ENCODE measurements at places on chromosomes 1 and 21.

- DNase-seq: no peak
These were observed 18.4 kb downstream of the OLIG1 start for GRCh38 chr21:33088384-33088783.

- no peak for DNase-seq
These were observed 57.4 kb upstream of the MTF2 start for GRCh38 chr1:93021539-93022134.

GRCh38 chr1:212457740-212458338 is 25.1 kb downstream of the NENF start:
- peak; percentile 76 for DNase-seq

DNA sequence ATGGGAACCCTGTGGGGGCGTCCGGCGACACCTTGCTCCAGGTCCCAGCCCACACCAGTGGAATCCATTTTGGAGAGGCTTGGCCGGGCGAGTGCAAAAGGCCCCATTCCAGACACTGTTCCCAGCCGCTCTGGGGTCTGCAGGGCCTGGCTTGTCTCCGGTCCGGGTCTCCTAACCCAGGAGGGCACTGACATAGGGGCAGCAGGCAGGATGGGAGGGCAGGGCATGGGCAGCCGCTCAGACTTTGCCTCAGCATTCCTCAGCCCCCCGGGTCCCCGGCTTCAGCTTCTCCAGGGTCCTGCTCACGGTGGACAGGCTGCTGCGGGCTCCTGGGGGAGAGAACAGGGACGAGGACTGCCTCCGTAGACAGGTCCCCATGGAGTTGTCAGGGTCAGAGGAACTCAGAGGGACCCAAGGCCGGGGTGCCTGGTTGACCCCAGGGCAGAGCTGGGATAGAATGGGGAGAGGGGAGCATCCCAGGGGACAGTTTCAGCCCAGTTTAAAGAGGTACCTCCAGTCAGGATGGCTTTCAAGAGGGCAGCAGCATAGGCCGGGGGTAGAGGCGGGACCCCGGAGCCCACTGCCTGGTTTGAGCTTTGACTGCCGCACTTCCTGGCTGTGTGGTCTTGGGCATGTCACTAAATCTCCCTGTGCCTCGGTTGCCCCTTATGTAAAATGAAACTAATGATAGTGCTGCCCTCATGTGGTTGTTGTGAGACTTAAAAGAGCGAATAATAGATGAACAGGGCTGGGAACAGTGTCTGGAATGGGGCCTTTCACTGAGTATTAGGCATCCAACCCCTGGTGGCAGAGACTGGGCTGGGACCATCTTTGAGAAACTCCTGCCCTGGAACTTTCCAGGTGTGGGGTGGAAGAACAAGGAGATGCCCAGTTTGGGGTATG is 3.7 kb downstream of the KNCN start:
- no peak for DNase-seq

DNA sequence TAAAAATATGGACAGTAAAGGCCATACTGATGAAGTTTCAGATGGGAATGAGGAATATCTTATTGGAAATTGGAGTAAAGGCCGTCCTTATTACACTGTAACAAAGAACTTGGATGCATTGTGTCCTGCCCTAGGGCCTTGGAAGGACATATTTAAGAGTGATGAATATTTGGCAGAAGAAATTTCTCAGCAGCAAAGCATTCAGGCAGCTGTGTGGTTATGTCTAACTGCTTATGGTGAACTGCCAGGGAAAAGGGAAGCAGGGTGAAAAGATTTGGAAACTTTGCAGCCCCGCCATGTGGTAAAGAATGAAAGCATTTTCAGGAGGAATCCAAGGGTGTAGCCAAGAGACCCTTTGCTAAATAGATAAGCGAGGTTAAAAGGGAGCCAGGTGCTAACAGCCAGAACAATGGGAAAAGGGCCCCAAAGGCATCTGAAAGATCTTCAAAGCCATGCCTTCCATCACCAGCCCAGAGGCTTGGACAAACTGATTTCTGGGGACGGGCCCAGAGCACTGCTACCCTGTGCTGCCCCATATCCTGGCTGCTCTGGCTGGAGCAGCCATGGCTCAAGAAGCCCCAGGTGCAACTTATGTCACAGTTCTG is 200.0 kb downstream of the PTPRU start:
- DNase-seq: no peak

GRCh38 chr1:63693944-63694571 is 79.8 kb upstream of the ROR1 start:
- no peak for DNase-seq

GRCh38 chr1:150150133-150151021 is 661 bp downstream of the PLEKHO1 start:
- DNase-seq: peak; percentile 39

DNA sequence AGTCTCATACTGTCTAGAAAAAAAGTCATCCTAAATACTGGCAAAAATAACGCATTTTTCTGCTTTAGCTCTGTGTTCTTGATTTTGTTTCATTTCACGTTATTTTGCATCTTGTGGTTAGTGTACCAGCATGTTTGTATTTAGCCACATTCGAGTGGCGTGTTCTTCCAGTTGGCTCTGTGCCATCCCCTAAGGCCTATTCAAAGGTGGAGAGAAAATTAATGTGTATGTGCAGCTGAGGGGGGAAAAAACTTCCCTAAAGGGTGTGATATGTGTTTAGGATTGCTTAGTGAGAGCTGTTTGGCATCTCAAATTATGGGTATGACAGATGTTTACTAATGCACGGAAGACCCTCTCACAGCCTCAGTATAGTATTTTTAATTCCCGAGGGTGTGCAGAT is 12.1 kb downstream of the DNAJC16 start:
- DNase-seq: no peak

DNA sequence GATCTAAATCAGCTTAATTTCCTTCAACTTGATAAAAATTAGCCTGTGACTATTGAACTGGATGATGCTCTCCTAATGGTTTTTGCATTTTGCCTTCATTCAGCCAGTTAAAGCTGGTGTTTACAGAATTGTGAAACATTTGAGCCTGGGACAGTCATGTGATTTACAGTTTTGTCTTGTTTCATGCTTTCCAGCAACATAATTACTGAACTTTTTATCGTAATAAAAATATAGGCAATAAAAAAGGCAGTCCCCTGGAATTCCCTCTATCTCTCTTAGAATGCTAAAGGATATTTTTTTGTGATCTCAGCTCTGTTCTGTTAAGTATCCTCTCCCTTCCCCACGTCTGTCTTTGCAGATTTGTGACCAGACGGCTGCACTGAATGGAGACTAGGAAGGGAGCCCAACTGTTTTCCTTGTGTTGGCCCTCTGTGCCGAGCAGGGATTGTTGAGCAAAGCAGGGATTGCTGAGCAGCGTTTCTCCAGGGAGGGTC is 70.3 kb upstream of the RGL1 start:
- DNase-seq: no peak

- no peak for DNase-seq
These were observed 492.8 kb downstream of the CAMTA1 start for GRCh38 chr1:7278045-7278444.

GRCh38 chr1:110328274-110328673 is 10.9 kb upstream of the RBM15 start:
- no peak for DNase-seq

- DNase-seq: no peak
These were observed 28.6 kb downstream of the DSTYK start for GRCh38 chr1:205182930-205183329.

DNA sequence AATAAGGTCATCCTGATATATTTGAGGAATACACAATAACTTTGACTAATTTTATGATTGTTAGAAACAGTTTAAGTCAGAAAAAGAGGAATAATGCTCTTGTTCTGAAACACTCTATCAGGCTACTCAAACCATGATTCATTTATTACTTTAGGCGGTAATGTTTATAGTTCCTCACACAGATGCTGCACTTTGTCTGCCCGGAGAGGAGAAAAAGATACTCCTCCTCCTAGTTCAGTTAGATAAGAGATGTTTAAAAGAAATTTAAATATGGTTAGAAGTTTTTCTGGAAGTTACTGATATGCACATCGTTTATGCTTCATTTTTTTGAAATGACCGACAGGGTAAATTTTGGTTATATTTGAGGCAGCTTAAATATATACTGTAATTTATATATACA is 103.0 kb downstream of the ZMYM4 start:
- DNase-seq: no peak

DNA sequence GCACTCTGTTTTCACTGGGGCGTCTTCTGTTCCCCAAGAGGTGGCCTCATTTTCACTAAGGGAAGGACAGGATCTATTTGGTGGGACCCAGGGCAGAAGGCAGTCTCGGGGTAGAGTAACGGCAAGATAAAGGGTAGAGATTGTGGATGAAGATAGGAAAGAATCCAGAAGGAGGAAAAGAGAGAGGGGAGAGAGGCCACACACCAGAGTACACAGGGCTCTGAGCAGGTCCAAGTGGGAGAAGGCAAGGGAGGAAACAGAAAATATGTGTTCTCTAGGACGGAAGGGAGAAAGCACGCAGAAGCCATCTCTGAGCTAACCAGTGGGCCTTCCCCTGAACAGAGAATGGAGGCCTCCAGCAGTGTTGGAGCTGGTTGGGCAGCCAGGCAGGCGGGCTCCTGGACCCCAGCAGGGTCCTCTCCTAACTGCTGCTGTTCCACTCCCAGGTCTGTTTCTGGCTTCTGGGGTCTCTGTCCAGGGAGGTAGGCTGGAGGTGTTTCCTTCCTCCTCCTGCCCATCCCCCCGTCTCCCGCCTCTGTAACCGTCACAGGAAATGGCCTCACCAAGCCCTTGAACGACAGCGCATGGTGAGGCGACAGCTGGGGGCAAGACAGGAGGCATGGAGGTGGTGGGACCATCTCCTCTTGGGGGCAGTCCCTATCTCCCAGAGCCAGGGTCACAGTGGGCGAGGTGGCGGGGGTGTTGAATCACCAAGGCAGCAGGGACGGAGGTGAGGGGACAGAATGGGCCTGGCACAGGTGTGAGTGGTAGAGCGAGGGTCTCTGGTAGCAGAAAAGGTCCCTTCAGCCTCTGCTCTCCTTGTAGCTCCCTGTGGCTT is 649 bp downstream of the PTPN7 start:
- peak; percentile 79 for DNase-seq

GRCh38 chr1:30184393-30185141 is 538.8 kb downstream of the MATN1 start:
- DNase-seq: no peak

GRCh38 chr1:224087286-224087794 is 26.6 kb upstream of the FBXO28 start:
- no peak for DNase-seq

GRCh38 chr1:56868761-56869160 is 14.2 kb downstream of the C8A start:
- DNase-seq: no peak

GRCh38 chr1:40183055-40183710 is 22.0 kb downstream of the RLF start:
- DNase-seq: no peak

DNA sequence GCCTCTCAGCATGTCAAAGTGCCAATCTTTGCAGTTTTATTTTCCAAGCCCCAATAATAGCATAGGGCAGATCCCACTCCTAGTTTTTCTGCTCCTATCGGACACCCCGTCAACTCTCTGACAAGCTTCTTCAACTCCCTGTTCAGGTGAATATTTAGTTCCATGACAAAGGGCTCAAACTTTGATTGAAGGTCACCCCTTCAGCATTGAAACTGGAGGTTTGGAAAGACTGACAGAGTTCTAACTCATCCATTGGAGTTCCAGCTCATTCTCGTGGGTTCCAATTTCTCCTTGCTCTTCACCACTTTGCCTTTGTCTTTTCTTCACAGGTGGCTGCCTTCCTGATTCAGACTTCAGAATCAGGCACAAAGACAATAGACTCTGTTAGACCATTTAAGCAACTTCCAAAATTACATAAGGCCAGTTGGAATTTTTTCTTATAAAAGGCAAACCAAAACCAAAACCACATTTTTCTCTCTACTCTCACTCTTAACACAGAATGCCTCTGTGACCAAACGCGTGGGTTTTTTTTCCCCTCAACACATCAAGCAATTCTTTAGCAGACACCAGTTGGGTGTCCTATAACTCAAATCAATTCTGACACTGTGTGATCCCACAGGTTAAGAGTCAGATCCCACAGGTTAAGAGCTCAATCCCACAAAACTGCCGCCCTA is 169.3 kb upstream of the USP25 start:
- peak; percentile 2 for DNase-seq

DNA sequence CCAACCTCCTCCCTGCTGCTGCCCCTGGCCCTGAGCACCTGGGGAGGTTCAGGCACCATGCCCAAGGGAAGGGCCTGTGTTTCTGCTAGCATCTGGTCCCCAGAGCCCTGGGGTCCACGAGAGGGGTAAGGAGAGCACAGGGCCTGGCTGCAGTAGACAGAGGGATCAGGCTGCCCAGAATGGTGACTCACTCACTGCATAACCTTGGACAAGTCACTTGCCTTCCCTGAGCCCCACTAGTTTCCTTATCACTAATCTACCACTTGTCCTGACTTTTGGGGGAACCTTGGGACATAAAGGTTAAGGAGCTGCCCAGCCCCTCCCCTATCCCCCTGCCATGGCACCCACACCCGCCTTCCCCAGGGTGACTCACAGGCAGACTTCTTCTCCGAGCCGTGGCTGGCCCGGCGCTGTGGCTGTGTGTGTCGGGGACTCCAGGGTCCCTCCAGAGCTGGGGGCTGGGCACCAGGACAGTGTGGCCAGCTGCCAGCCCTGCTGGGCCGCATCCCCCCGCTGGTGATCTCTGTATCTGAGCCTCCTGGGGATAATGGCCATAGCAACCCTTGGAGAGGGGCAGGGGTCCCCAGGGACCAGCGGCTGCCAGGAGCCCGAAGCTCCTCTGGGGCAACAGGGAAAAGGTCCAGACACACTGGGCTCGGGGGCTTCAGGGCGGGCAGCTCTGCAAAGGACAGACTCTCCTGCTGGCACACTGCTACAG is 4.0 kb downstream of the ARHGEF19 start:
- DNase-seq: no peak

GRCh38 chr21:36437745-36438128 is 42.2 kb downstream of the CLDN14 start:
- no peak for DNase-seq

GRCh38 chr1:44281962-44282703 is 68.9 kb downstream of the DMAP1 start:
- DNase-seq: no peak

- no peak for DNase-seq
These were observed 117.6 kb downstream of the CENPF start for GRCh38 chr1:214720561-214720960.

- no peak for DNase-seq
These were observed 11.5 kb downstream of the KNCN start for GRCh38 chr1:46539972-46540371.

DNA sequence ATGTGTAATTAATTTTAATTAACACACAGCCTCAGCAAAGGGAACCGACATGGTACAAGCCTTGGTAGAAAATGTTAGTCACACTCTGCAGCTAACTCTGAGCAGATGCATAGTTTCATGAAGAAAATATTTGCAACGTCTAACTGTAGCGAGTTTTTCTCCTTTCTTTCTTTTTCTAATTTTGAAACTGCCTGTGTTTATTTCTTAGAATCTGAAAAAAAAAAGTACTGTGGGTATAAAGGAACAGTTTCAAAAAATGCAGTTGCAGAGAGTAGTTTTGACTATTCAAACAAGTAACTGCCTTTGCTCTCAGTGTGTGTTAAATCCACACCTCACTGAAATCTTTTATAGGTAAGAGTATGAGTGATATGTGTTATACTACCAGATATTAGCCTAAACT is 149.9 kb upstream of the C1orf105 start:
- no peak for DNase-seq

- no peak for DNase-seq
These were observed 829 bp downstream of the KCNE1 start for GRCh38 chr21:34511181-34511580.
